ENCODE measurements at places on chromosomes 2 and 18. TPM values are rescaled to one million over a fixed set of nuclear protein-coding genes. Genes with fewer than 3 reads are reported as not detected.

KCNJ3 gene
- total RNA-seq = not detected

FTCDNL1 gene
- total RNA-seq = 0.43 TPM

PLA2R1 gene
- 1.8 TPM for total RNA-seq

ACKR3 gene
- total RNA-seq = 0.66 TPM

RAPH1 gene
- total RNA-seq = 33.0 TPM

SFXN5 gene
- 9.6 TPM for total RNA-seq

CLEC4F gene
- total RNA-seq = not detected

Measured in placental pericyte (primary cell).